ENCODE measurements at places on chromosomes 5 and 9.

GRCh38 chr5:62310426-62311143 lies 4.6 kb downstream of the KIF2A start:
- DNase-seq: no peak

DNA sequence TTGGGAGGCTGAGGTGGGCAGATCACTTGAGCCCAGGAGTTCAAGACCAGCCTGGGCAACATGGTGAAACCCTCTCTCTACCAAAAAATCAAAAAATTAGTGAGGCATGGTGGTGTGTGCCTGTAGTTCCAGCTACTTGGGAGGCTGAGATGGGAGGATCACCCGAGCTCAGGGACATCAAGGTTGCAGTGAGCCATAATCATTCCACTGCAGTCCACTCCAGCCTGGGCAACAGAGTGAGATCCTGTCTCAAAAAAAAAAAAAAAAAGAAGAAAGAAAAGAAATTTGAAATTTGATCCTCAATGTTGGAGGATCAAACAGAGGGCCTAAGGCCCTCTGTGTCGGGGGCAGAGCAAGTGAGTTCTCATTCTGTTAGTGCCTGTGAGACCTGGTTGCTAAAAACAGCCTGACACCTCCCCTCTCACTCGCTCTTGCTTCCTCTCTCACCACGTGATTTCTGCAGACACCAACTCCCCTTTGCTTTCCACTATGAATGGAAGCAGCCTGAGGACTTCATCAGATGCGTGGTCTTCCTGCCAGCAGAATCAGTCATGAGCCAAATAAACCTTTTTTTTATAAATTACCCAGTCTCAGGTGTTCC lies 8.4 kb upstream of the GOLPH3 start:
- no peak for DNase-seq

- no peak for DNase-seq
Observed at GRCh38 chr5:6682239-6682638, 31.0 kb upstream of the TENT4A start.

GRCh38 chr9:86046071-86046636 lies 53.2 kb downstream of the GOLM1 start:
- DNase-seq: no peak

GRCh38 chr5:1762121-1762882 lies 37.3 kb downstream of the MRPL36 start:
- DNase-seq: no peak

- DNase-seq: no peak
Observed at GRCh38 chr9:76218886-76219445, 175.3 kb downstream of the RFK start.

All from NCI-H187 (cell line).